ENCODE measurements at places on chromosomes 3 and 15.

- DNase-seq, result peak; percentile 37
Observed at GRCh38 chr15:71239592-71240364, 124.5 kb downstream of the THSD4 start.

GRCh38 chr3:175646865-175647264 is 787.7 kb downstream of the NAALADL2 start:
- DNase-seq, result no peak

DNA sequence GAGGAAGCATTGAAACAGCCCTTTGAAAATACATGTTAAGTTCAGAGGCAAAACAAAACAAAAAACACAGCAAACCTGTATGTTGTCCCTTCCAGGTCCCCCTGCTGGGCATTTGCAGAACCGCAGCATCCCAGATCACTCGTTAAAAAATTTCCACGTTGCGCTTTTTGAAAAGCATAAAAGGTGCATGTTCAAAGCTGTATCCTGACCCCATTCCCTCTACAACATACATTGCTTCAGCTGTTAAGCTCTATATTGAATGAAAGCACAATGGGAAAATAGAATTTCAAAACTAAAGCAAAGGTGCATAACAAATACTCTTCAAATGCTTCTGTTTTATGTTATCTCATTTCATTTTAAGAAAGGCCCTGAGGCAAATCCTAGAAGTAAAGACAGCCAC is 328.3 kb downstream of the THSD4 start:
- DNase-seq, result peak; percentile 72

DNA sequence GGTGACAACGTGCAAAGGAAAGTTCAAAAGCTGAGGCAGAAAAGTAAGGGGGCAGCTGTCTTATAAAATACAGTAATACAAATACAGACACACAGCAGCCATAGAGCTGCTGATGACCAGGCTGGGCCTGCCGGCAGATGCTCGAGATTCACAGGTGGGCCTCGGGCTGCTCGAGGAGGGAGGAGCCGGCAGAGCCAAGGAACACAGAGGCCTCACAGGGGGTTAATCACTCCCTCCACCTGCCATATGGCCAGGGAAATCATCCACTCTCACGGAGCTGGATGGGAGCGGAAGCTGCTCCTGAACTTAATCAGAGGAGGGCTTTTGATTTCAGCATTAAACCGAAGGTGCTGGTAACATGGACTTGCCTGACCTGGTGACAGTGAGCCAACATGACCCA is 29.6 kb upstream of the MGLL start:
- DNase-seq, result no peak

DNA sequence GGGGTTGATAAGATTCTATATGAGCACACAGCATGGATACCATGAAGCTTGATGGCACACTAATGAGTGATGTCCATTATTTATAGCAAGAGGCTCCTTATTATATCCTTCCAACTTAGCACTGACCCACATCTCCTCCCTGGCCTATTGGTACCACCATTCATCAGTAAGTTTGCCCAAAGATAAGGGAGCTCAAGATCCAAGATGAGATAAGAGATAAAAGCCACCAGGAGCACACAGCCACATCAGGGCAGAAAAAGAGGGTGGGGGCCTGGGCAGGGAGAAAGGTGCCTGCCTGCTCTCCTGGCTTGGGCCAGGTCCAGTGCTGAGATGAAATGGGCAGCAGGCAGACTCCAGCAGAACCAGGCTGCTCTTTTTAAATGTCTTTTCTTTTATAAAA is 4.4 kb upstream of the PPP1R14D start:
- no peak for DNase-seq

GRCh38 chr3:52848617-52849016 is 13.8 kb upstream of the MUSTN1 start:
- no peak for DNase-seq

GRCh38 chr3:15268033-15268631 is 62.1 kb downstream of the CAPN7 start:
- peak; percentile 86 for DNase-seq

GRCh38 chr3:134083626-134084241 is 54.0 kb upstream of the SLCO2A1 start:
- no peak for DNase-seq

DNA sequence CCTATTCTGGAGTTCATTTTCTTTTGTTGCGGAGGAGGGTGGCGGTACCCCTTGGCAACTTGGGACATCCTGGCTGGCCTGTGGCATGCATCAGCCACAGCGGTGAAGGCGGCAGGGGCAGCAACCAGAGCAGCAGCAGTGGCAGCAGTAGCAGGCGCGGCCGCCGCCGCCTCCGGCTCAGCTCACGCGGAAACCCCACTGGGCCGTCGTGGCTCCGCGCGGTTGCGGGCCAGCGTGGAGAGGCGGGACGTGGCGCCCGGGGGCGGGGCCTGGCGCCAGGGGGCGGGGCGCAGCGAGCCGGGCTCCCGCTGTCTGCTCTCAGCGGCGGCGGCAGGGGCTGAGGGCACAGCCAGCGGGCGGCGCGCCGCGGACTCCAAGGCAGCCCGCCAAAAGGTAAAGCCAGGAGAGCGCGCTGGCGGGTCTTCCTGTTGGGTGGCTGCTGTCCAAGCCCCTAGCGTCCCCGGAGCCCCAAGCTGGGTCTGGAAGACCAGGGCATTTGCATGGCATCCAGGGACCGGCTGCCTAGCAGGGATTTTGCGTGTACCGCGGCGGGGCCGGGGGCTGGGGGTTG is 334.4 kb upstream of the THRB start:
- DNase-seq, result peak; percentile 62

GRCh38 chr15:100230784-100231183 is 111.0 kb downstream of the ADAMTS17 start:
- no peak for DNase-seq

GRCh38 chr15:38975282-38975990 is 410.8 kb upstream of the RASGRP1 start:
- DNase-seq, result no peak

- DNase-seq, result no peak
Observed at GRCh38 chr3:195269375-195270078, 1.4 kb downstream of the XXYLT1 start.

GRCh38 chr15:94359716-94360115 is 128.4 kb downstream of the MCTP2 start:
- DNase-seq, result no peak

- no peak for DNase-seq
Observed at GRCh38 chr15:76204916-76205460, 106.3 kb downstream of the ETFA start.

GRCh38 chr3:123582315-123582714 is 2.5 kb downstream of the HACD2 start:
- no peak for DNase-seq

GRCh38 chr15:99719096-99719541 is 14.1 kb downstream of the LYSMD4 start:
- DNase-seq, result no peak

GRCh38 chr3:159416856-159417255 is 571.8 kb upstream of the IL12A start:
- DNase-seq, result peak; percentile 65

DNA sequence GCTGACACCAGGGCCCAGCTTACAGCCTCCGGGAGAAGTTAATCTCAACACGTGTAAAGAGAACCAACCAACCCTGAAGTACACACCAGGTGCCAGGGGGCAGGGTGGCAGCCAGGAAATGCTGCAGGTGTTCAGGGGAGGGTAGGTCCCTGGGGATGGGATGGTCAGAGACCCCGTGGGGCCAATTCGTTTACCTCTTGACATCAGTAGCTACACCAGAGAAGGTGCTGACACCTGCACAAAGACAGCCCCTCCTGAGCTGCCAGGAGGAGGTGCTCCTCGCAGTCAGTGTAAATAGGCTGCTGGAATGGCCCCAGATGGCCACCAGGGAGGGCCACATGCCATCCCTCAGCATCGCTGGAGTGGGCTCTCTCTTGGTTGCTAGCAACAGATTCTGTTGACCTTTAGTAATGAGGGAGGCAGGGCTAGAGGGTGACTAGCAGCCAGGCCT is 52.8 kb downstream of the CORO2B start:
- peak; percentile 52 for DNase-seq

GRCh38 chr3:174822320-174822719 is 36.8 kb upstream of the NAALADL2 start:
- no peak for DNase-seq

GRCh38 chr3:129758785-129759320 is 134.7 kb downstream of the TMCC1 start:
- no peak for DNase-seq

DNA sequence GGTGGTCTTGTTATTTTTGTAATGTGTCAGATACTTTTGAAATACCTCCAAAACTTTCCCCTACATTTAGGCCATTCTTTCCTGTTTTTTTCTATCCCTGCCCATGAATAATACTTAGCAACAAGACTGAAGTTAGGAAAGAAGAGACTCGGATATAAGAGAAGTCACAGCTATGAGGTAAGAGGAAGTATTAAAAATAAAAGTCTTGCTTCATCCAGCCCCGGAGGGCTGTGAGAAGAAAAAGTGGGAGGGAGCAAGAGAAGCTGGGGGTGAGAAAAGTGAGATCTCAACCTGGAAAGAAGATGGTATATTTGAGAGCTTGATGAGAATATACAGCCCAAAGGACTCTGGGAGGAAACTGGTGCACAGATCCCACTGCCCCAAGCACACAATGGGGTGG is 213.5 kb upstream of the CDIN1 start:
- no peak for DNase-seq

GRCh38 chr3:153042088-153042487 is 119.9 kb upstream of the RAP2B start:
- DNase-seq, result no peak

Measured in stomach (tissue), 19 donors.